ENCODE measurements at places on chromosomes 4 and X. TPM values are rescaled to one million over a fixed set of nuclear protein-coding genes. Genes with fewer than 3 reads are reported as not detected.

DNA sequence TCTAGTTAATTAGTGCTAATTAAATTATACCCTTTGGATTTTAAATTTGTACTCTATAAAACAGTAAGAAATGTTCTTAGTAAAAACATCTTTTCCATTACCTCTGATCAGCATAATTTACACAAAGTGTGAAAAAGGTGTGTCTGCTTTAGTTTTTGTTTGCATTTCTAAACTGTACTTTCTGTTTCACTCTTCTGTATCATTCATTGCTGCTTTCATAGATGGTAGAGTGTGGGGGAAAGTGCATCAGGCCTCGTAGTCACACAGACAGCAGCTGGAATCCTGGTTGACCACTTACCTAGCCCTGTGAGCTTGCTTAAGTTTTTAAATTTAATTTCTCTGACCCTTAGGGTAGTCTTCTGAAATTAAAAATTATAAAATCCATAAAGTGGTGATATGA lies 275.4 kb upstream of the PITX2 start:
- no peak for DNase-seq
- H3K27ac ChIP-seq: no peak overlapping the region
- no peaks in the 10 kb centered on the region for H3K4me1 ChIP-seq
- H3K4me3 ChIP-seq: no peak overlapping the region
- no peaks in the 10 kb centered on the region for H3K27me3 ChIP-seq

- H3K4me3 ChIP-seq: no peak overlapping the region
- H3K4me1 ChIP-seq: peaks cover 28% of the 10 kb centered on the region
- H3K27ac ChIP-seq: no peak overlapping the region
- H3K27me3 ChIP-seq: no peaks in the 10 kb centered on the region
- no peak for DNase-seq
These were observed 124.4 kb downstream of the CHRDL1 start for GRCh38 chrX:110671068-110671803.

The FAM193A gene
- total RNA-seq: 29.1 TPM

DNA sequence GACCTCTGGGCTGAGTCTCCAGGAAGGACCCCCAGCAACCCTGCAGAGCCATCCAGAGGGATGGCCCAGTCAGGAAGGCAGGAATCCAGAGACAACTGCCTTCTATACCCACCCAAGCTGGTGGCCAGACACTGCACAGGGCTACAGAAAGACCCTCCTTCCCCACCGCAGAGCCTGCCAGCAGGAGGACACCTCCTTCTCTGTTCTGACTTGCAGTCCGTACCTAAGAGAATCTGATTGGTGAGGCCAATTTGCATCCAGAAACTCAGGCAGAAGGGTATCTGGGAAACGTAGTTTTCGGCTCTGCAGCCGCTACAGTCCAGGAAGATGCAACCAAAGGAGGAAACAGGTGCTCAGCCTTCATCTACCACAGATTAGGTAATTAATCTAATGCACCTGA lies 155.4 kb upstream of the FRG1 start:
- H3K27me3 ChIP-seq: no peaks in the 10 kb centered on the region
- no peaks in the 10 kb centered on the region for H3K36me3 ChIP-seq
- no peak overlapping the region for H3K4me3 ChIP-seq
- H3K27ac ChIP-seq: no peak overlapping the region
